Aortic smooth muscle cell (primary cell): ENCODE measurements at places on chromosomes 4 and X. TPM values are rescaled to one million over a fixed set of nuclear protein-coding genes. Genes with fewer than 3 reads are reported as not detected.

Gene S100P
- total RNA-seq, result not detected in 2 replicates

Gene USP17L22
- total RNA-seq, result not detected in 2 replicates

Gene CXorf38
- 7.4 and 7.8 TPM in 2 replicates for total RNA-seq

Gene CASK
- 36.1 and 50.7 TPM in 2 replicates for total RNA-seq

Gene SSX4
- total RNA-seq, result not detected in 2 replicates

Gene BST1
- total RNA-seq, result 15.4 and 19.7 TPM in 2 replicates

Gene VCX3A
- total RNA-seq, result not detected in 2 replicates
